ENCODE measurements at places on chromosomes 5 and 9. TPM values are rescaled to one million over a fixed set of nuclear protein-coding genes. Genes with fewer than 3 reads are reported as not detected.

SAXO1 gene
- not detected for total RNA-seq

FGFR4 gene
- 3.8 TPM for total RNA-seq

TIFAB gene
- total RNA-seq: not detected

DNA sequence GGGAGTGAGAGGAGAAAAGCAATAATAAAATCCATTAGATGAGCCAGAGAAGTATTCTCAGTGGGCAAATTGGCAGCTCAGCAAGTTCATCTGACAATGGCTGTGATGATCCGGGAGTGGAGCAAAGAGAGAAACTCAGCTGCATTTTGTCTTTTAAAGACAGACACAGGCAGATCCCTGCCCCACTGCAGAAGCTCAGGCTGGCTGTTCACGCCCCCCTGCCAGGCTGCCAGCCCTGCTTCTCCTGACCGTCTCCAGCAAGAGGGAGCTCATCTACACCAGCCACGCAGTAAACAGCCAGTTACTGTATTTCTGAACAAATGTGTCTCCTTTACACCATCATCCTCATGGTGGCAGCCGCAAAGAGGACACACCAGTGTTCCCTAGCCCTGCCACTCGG lies 114.3 kb upstream of the SARDH start:
- DNase-seq: no peak

- DNase-seq: no peak
Observed at GRCh38 chr9:131218370-131218769, 57.9 kb downstream of the FAM78A start.

GRCh38 chr5:17448877-17449276 lies 49.2 kb upstream of the TAF11L2 start:
- no peak for DNase-seq

GRCh38 chr5:3843706-3844105 lies 248.1 kb downstream of the IRX1 start:
- no peak for DNase-seq

DNA sequence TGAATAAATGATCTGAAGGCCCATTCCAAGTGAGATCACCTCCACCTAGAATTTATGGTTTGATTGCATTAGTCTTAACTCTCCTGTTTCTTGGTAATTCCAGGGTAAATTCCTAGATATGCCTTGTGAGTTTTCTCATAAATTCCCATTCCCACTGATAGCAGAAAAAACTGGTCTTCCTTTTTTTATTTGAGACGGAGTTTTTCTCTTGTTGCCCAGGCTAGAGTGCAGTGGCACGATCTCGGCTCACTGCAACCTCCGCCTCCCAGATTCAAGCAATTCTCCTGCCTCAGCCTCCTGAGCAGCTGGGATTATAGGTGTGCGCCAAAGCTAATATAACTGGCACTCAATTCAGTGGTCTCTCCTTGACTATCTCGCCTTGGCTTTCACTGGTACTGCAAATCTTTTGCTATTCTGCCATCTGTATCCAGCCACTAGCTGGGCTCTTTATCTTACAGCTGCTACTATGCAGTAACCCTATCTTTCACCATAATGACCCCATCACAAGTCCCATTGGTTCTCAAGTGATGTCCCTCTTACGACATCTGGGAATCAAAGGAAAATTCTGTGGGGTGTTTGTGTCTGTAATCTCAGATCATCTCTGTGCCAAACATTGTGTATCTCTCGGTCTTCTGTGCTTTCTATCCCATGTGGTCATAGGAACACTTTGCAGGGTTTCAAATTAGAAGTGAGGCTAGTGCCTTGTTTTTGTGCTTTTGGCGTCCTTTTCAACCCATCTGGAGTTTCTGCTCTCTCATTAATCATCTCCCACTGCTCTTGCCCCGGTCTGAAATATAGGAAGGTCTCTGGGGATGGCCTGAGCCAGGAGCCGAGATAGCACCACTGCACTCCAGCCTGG lies 14.4 kb downstream of the HNRNPK start:
- DNase-seq: no peak

- no peak for DNase-seq
Observed at GRCh38 chr5:32360906-32361305, 48.2 kb upstream of the MTMR12 start.

DNA sequence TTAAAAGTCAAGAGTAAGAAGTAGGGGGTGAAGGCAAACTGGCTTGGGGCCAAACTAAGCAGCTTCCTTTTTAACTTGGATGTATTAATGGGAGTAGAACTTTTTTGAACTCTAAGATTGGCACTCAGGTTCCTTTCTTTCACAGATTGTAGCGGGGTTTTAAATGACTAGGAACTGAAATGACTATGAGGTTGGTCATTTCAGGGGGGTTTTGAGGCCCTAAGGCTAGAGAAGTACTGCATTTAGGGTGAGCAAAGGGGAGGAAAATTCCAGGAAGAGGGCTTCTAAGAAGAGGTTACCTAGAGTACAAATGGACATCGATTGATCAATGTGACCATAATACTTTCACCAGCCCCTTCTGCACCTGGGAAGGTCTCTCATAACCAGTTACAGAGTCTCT lies 381.8 kb downstream of the MLLT3 start:
- no peak for DNase-seq

DNA sequence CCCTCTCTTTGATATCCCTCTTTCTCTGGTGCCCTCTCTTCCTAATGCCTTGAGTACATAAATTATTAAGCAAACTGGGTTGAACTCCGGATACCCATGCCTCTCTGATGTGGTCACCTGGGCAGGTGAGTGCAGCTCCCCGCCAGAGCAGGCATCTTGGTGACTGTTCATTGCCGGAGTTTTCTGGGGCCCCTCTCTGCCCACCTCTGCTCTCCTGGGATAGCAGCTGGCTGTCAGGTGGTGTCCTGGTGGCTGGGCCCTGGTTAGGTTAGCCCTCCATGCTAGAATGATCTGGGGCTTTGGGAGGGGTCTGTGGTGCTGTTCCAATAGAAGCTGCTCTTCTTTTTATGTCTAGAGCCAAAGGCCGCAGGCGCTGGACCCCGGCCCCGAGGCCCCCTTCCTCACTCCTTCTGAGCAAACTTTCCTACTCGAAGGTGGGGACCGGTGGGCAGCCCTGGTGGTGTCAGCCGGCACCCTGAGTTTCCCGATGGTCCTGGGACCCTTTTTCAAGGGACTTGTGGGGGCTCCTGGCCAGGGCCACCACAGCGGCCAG lies 4.9 kb upstream of the SCGB3A1 start:
- DNase-seq: no peak
